ENCODE measurements at places on chromosomes 16 and 17.

DNA sequence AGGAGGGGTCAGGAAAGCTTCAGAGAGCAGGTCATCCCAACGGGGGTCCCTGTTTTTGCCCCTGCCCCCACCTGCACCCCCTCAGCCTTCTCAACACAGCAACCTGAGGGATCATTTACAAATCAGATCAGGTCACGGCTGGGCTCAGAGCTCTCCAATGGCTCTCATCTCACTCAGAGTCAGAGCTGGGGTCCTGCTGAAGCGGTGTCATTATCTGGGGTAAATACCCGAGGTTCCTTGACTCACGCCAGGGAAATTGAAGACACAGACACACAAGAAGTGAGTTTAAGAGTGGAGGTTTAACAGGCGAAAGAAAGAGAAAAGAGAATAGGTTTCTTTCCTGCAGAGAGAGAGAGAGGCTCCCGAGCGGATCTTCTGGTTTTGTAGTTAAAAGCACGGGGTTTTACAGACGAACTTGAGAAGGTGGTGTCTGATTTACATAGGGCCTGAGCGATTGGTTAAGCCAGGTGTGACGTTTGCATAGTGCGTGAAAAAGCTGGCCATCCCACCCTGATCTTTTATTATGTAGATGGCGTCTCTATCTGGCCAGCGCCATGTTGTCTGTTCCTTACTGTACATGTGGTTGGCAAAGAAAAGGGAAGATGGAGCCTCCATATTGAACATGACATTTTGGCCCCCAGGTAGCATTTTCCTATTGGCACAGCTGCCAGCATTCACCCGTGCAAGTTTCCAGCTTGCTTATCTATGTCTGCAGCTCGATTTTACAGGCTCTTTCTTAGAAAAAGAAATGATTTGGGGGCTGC lies 51.4 kb downstream of the WSB1 start:
- DNase-seq: no peak

GRCh38 chr16:15610369-15610871 lies 32.5 kb downstream of the MARF1 start:
- no peak for DNase-seq

DNA sequence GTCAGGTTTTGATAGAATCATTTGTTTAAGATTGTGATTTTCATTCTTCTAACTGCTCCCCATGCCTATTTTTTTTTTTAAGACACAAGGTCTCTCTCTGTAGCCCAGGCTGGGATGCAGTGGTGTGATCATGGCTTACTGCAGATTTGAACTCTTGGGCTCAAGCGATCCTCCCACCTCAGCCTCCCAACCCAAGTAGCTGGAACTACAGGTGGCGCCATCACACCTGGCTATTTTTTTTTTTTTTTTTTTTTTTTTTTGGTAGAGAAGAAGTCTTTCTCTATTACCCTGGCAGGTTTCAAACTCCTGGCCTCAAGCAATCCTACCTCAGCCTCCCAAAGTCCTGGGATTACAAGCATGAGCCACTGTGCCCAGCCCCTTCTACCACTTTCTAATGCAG lies 223.3 kb downstream of the CBLN1 start:
- DNase-seq: no peak

- DNase-seq: no peak
Observed at GRCh38 chr16:81790830-81791435, 11.8 kb downstream of the PLCG2 start.

DNA sequence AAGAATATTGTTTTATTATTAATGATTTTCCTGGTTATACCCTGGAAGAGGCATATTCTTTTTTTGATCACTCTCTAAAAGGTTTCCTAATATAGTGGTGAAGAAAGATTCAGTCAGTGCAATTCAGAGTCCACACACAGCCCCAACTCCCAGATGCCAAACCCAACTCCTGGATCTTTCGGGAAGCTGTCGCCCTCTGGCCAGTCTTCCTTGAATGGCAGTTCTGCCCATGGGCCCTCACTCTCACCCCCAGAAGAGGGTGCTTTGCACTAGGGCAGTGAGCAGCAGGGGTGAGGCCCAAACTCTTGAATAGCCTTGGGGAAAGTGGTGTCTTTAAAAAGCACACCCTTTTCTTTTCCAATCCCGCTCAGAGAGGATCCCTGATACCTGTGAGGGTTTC lies 11.0 kb downstream of the KRT32 start:
- DNase-seq: peak; percentile 3

- DNase-seq: no peak
Observed at GRCh38 chr17:17849845-17850373, 13.1 kb upstream of the SREBF1 start.

GRCh38 chr17:12814718-12815117 lies 25.4 kb downstream of the ARHGAP44 start:
- DNase-seq: no peak

GRCh38 chr17:77223642-77224420 lies 83.1 kb downstream of the SEC14L1 start:
- DNase-seq: peak; percentile 27

DNA sequence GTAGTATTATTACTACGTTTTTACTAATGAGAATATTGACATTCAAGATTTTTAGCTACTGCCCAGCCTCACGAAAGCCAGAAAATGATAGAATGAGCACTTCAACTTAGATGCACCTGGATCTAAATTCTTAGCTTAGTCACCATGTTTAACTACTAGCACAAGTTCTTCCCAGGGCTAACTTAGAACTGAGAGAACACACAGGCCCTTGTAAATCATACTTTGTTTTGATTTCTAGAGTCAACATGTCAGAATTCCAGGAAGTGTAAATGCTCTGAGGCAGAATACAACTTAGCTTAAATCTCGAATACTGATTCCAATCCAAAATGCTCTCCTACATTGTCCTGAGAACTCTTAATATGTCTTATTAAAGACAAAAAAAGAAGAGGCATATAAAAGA lies 6.8 kb upstream of the ACSM1 start:
- no peak for DNase-seq

- DNase-seq: peak; percentile 60
Observed at GRCh38 chr17:75878174-75878998, at the start of gene TRIM47. Gene TRIM47, minus strand, starts transcription at chr17:75878581. Its CDS starts 33 bp downstream, at chr17:75878548.

DNA sequence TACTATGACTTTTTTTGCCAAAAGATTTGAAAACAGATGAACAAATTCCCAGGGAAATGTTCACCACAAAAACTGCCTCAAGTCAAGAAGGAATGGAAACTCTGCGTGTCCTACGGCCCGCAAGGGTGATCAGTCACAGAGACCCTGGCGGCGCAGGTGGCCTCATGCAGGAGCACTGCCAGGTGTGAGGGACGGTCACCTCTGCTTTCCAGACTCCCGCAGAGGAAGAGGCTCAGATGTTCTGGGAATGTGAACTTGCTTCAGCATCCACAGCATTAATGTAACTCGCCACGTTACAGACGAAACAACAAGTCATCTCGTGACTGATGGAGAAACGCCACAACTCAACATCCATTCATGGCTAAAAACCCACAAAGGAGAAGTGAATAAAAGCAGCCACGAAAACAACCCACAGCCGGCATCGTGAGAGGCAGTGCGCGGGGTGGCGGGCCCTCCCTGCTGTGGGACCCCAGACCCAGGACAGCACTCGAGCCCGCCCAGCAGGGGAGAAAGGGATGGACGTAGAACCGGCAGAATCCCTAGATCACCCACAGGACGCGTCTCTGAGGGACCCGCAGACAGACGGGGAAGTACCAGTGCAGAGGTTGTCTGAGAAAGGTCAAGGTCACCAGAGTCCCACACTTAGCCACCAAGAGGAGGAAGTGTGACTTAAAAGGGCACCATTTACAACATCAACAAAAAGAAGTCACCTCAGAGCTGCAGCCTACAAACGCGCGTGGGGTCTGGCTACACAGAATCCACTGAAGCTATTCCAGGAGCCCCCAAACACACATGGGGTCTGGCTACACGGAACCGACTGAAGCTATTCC lies 76.9 kb upstream of the GNG13 start:
- no peak for DNase-seq

DNA sequence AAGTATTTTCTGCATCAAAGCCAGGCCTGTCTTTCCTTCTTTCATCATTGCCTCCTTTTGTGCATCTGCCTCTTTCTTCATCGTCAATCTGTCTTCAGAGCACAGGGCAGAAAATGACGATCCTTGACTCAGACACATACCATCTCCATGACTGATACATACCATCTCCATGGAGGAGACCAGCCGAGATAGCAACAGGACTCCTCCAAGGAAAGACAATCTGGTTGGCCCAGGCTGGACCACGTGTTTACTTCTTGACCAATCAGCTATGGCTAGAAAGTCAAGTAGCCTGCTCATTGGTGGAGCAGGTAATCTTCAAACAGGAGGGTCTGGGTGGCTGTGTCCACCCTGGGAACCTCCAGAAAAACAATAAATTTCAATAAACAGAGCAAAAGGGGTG lies 164.6 kb downstream of the CPPED1 start:
- DNase-seq: no peak

- DNase-seq: peak; percentile 91
Observed at GRCh38 chr17:64420143-64420670, 28.7 kb upstream of the MILR1 start.

DNA sequence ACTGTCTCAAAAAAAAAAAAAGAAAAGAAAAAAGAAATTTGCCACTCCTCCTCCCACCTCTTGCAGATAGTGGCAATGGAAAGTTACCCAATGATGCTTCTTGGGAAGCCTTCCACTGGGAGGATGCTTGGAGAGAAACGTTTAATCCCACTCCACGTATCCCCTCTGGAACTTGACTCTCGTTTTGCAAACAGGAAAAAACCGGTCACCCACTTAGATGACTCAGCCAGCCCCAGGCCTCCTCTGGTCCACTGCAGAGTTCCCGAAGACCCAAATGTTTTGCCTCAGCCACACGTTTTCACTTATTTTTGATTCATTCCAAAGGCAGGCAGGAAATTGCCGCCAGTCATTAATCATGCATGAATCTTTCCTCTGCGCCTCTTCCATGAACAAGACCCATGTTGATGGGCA lies 9.3 kb upstream of the TNFRSF17 start:
- no peak for DNase-seq

DNA sequence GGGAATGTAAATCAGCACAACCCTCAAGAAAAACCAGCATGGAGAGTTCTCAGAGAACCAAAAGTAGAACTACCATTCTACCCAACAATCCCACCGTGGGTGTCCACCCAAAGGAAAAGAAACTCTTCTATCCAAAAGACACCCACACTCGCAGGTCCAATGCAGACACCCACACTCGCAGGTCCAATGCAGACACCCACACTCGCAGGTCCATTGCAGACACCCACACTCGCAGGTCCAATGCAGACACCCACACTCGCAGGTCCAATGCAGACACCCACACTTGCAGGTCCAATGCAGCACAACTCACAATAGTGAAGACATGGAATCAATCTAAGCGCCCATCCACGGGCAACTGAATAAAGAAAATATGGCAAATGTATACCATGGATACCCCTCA lies 77.0 kb upstream of the RPH3AL start:
- DNase-seq: no peak

Data from HT-29 (cell line).